ENCODE measurements at places on chromosomes 5 and 9.

DNA sequence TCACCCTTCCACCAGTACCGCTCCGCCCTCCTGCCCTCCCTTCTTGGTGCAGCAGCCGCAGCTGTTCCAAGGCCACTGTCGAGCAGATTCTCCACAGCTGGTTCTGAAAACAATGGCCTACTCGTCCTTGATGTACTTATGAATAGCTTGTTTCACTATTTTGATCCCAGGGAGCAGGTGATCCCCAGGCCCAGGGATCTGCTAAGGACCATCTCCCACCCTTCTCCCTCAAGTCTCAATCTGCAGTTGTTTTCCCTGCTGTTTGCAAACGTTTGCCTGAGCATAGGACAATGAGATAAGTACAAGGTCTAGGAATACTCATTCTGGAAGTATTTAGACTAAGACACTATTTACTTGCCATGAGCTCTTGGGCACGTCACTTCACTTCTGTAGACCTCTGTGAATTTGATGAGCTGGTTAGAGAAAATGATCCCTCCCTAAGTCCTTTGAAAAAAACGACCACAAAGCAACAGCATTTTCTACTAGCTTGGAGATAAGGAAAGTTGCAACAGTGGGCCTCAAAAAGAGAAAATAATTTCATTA lies 1.8 kb downstream of the LURAP1L start:
- no peak for DNase-seq

DNA sequence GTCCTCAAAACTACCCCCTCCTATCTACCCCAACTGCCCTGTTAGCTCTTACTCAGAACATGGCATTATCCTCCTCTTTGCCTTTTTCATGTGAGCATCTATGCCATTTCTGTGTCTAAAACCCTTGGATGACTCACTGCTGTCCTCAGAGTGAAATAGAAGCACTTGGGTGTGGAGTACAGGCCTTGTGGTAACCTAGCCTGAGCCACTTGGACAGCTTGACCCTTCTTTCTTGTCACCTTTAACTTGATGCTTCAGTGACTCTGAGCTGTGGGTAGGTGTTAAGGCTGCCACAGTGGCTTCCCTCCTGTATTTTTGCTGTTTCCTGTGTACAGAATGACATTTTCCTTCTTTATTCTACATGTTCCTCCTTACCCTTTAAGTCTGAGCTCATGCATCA lies 391.4 kb downstream of the SH3GL2 start:
- no peak for DNase-seq

DNA sequence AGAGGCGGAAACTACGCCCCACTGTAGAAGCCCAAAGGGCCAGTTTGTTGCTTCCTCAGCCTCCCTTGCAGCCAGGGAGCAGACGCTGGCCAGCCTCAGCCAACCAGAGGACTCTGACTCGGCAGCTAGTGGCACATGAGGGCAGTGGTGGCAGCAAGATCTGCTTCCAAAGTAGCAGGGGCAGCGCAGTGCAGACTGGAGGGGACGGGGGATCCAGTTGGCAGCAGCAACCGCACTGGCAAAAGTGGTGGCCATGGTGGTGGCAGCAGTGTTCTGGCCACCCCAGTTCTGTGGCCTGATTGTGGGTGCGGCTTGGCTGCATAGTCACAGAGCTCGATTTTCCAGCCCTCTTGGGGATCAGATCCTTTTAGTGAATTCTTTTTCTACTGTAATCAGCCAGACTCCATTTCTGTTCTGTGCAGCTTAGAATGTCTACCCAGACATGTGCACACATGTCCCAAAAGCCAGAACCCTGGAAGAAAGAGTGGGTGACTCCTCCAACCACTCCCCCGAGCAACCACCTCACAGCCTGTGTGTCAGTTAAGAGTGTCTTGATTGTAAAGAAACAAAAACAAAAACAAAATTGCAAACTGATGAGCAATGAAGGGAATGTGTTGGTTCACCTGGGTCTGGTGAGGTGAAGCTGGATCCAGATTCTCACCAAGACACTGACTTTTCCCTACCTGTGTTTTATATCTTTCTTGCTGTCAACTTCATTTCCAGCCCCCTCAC lies 11.0 kb upstream of the ZBTB43 start:
- no peak for DNase-seq

DNA sequence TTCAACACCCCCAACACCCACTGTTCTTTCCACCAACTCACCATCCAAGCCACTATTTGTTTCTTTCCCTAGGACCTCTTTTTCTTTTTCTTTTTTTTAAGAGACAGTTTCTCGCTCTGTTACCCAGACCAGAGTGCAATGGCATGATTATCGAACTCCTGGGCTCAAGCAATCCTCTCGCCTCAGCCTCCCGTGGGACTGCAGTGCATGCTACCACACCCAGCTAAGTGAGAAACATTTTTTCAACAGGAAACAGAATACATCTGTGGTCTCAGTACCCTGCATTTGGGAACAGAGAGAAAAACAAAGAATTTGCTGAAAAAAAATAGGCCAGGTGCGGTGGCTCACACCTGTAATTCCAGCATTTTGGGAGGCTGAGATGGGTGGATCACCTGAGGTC lies 24.6 kb downstream of the B4GALT1 start:
- no peak for DNase-seq

- DNase-seq = no peak
Observed at GRCh38 chr5:88145611-88146467, 122.8 kb downstream of the TMEM161B start.
